Kidney (tissue), 22 donors: ENCODE measurements at places on chromosomes 2 and 18.

GRCh38 chr18:45227001-45227742 is 388.1 kb upstream of the SLC14A2 start:
- no peak for DNase-seq

DNA sequence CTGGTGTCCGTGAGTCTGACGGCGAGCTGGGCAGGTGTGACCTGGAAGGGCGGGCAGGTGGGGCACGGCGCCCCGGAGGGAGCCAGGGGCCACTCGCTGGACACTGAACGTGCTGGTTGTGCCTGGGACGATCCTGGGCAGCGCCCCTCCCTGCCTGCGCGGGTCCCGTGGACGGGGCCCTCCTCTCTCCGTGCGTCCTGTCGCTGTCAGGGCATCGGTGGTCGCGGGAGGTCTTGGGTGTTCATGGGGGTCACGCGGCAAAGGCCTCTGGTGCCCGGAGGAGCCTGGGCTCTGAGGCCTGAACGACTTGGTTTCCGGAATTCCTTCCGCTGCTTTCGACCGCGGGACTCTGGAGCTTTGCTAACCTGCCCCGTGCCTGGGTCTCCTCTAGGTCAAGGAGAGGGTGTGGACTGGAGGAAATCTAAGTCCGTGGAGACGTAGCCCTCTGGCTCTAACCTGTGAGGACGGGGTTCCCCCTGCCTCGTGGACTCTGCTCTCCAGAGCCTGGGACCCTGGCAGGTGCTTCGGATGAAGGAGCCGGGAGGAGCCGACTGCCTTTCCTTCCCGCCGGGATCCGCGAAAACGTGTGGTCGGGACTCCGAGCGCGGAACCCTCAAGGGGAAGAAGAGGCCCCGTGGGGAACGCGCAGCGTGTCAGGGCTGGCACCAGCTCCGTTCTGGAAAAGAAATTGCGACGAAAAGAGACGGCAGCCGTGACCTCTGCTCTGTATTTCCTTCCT is 14.7 kb downstream of the SOX11 start:
- no peak for DNase-seq

DNA sequence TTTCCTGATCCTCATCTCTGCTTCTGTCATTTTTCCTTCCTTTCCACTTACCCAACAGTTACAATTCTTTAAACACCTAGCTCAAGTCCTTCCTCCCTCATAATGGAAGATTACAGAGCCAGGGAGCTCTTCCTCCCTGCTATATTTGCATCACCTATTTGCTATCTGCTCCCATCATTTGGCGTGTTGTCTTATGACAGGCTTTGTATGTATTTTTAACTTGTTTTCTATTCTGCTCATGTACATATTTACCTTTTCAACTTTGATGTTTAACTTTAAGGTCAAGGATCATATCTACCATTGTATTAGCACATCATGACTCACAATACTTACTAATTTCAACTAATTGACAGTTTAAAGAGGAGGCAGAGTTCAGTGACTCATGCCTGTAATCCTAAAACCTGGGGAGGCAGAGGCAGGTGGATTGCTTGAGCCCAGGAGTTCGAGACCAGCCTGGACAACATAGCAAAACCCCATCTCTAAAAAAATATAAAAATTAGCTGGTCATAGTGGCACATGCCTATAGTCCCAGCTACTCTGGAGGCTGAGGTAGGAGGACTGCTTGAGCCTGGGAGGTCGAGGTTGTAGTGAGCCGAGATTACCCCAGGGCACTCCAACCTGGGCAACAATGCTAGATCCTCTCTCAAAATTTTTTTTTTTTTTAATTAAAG is 308.0 kb upstream of the STON1 start:
- no peak for DNase-seq

GRCh38 chr2:163173591-163173990 is 335.0 kb upstream of the KCNH7 start:
- peak; percentile 5 for DNase-seq

- no peak for DNase-seq
Measured at GRCh38 chr18:35172009-35172408, 68.8 kb upstream of the ZNF397 start.

GRCh38 chr2:201358684-201359083 is 1.5 kb upstream of the FLACC1 start:
- no peak for DNase-seq

DNA sequence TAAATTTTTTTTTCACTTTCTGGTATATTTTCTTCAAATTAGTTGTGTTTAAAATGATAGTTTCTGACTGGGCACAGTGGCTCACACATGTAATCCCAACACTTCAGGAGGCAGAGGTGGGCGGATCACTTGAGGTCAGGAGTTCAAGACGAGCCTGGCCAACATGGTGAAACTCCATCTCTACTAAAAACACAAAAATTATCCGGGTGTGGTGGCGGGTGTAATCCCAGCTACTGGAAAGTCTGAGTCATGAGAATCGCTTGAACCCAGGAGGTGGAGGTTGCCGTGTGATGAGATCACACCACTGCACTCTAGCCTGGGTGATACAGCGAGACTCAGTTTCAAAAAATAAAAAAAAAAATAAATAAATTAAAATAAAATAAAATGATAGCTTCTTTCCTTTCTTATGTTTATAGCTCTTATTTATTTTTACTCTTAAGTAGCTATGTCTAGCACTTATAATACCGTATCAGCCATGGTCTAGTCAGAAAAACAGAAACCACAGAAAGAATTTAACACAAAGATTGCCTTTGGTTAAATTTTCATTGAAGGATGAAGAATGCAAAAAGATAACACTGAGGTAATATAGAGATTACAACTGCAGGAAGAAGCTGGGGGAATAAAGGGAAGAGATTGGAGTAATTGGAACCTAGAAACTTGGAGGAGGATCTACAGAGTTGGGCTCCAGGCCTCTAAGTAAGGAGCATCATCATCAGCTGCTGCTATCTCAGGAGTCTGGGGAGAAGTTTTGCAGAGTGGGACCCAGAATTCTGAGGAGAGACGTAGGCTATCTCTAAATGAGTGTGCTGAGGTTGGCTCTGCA is 54.7 kb upstream of the MBOAT2 start:
- peak; percentile 19 for DNase-seq

- DNase-seq = no peak
Measured at GRCh38 chr18:924987-925386, 20.3 kb downstream of the ADCYAP1 start.

DNA sequence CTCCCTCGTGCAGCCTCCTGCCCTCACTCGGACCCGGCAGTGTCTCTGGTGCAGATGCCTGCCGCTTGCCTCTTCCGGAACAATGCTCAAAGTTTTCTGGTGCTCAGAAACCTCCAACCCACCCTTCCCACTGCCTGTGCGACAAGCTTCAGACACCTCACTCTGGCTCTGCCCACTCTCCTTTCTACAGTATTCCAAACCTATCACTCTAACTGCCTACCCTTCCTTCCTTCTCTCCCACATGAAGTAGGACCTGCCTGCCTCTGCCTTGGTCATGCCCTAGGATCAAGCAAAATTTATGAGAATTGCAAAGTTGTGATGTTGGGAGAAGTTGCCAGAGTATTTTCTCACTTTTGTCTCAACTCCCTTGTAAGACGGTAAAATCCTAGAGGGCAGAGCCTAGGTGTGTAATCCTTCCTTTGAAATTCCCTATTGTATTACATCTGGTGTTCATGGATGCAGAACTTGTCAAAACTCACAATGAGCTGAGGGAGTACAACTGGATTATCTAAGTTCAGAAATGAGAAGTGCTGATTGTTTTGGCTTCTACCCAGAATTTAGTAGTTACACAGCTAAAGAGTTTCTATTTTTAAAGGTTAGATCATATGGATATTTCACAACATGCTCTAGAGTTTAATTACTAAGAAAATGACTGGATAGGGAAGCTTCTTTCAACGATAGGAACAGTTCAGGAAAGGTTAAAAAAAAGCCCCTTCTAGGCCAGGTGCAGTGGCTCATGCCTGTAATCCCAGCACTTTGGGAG is 7.2 kb downstream of the NPC1 start:
- DNase-seq = no peak

- no peak for DNase-seq
Measured at GRCh38 chr2:77642339-77642738, 120.2 kb upstream of the LRRTM4 start.

GRCh38 chr2:8421658-8422449 is 260.0 kb upstream of the ID2 start:
- DNase-seq = no peak

- peak; percentile 34 for DNase-seq
Measured at GRCh38 chr2:108378851-108379250, 1.1 kb downstream of the SULT1C4 start.
